ENCODE measurements at places on chromosomes 7 and 10. TPM values are rescaled to one million over a fixed set of nuclear protein-coding genes. Genes with fewer than 3 reads are reported as not detected.

- no peaks in the 10 kb centered on the region for H3K4me1 ChIP-seq
- no peaks in the 10 kb centered on the region for H3K36me3 ChIP-seq
- H3K27ac ChIP-seq = no peak overlapping the region
- DNase-seq = no peak
- H3K4me3 ChIP-seq = no peak overlapping the region
Observed at GRCh38 chr10:75495434-75496190, 64.2 kb downstream of the LRMDA start.

DNA sequence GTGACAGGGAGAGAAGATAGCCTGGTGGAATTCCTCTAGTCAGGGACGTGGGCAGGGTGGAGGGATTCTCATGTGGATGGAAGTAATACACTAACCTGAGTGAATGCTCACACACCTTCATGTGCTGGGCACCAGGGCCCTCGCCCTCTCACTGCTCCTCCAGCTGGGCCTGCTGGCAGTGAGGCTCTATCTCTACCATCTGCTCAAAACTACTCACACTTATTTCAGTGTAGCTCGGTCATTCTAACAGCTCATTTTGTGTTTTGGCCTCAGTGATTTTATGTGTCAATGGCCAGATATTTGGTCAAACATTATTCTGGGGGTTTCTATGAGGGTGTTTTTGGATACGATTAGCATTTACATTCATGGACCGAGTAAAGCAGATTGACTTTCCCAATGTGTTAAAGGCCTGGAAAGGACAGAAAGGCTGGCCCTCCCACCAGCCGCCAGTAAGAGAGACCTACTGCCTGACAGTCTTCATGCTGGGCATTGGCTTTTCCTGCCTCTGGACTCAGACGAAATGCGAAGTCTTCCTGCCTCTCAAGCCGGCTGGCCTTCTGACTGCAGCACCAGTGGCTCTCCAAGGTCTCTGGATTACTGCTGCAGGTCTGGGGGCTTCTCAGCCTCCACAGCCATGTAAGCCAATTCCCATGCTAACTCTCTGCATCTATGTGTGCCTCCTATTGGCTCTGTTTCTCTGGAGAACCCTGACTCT, 335.4 kb downstream of the CXCL12 start:
- H3K4me3 ChIP-seq = no peak overlapping the region
- no peak overlapping the region for H3K27ac ChIP-seq
- peaks cover 4% of the 10 kb centered on the region for H3K4me1 ChIP-seq
- peaks cover 37% of the 10 kb centered on the region for H3K27me3 ChIP-seq
- H3K36me3 ChIP-seq = no peaks in the 10 kb centered on the region
- DNase-seq = no peak

GRCh38 chr7:68414631-68415425, 1183.4 kb upstream of the AUTS2 start:
- no peak overlapping the region for H3K4me3 ChIP-seq
- H3K27me3 ChIP-seq = no peaks in the 10 kb centered on the region
- peaks cover 2% of the 10 kb centered on the region for H3K36me3 ChIP-seq
- DNase-seq = no peak

- no peak overlapping the region for H3K4me3 ChIP-seq
- H3K4me1 ChIP-seq = no peaks in the 10 kb centered on the region
- no peak for DNase-seq
- H3K36me3 ChIP-seq = no peaks in the 10 kb centered on the region
- peaks cover 7% of the 10 kb centered on the region for H3K27me3 ChIP-seq
Observed at GRCh38 chr7:78140109-78140508, 341.5 kb downstream of the PHTF2 start.

- no peaks in the 10 kb centered on the region for H3K4me1 ChIP-seq
- no peak for DNase-seq
- H3K36me3 ChIP-seq = no peaks in the 10 kb centered on the region
- no peak overlapping the region for H3K4me3 ChIP-seq
- no peaks in the 10 kb centered on the region for H3K27me3 ChIP-seq
Observed at GRCh38 chr10:71251319-71251718, 38.9 kb downstream of the UNC5B start.

- H3K36me3 ChIP-seq = no peaks in the 10 kb centered on the region
- H3K27ac ChIP-seq = no peak overlapping the region
- H3K4me1 ChIP-seq = peaks cover 11% of the 10 kb centered on the region
- H3K27me3 ChIP-seq = peaks cover 1% of the 10 kb centered on the region
- H3K4me3 ChIP-seq = no peak overlapping the region
- no peak for DNase-seq
Observed at GRCh38 chr10:26326851-26327250, 110.3 kb downstream of the GAD2 start.

- no peak overlapping the region for H3K27ac ChIP-seq
- no peaks in the 10 kb centered on the region for H3K36me3 ChIP-seq
- peaks cover 66% of the 10 kb centered on the region for H3K27me3 ChIP-seq
- DNase-seq = no peak
- H3K4me3 ChIP-seq = no peak overlapping the region
Observed at GRCh38 chr7:25870574-25870973, 281.4 kb upstream of the NFE2L3 start.

GRCh38 chr7:28755255-28755654, 202.9 kb downstream of the TRIL start:
- no peaks in the 10 kb centered on the region for H3K27me3 ChIP-seq
- DNase-seq = no peak
- H3K36me3 ChIP-seq = no peaks in the 10 kb centered on the region
- no peak overlapping the region for H3K4me3 ChIP-seq

DNA sequence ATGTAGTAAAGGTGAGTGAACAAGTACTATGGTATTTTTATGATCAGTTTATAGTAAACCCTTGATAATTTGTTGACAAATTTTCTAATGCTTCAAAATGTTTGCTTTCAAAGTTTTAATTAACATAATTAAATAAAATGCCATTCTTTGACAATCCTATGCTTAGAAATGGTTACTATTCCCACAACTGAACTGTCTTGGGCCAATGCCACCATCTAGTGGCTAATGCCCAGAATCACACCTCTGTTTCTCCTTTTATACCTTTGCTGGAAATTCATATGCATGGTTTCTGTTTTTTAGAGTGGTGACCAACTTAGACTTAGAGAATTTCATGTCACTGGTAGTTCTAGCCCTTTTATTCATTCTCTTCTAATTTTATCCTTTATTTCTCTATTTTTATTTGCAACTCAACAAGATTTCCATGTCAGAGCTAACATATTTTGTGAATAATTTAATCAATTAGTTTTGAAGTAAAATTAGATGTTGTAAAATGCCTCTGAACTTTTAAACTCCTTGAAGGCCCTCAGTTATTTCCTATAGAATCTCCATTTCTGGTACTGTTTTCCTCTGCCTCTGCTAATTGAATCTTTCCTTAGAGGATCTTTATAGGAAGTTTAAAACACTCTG, 31.1 kb downstream of the PCGF5 start:
- no peaks in the 10 kb centered on the region for H3K27me3 ChIP-seq
- no peak overlapping the region for H3K27ac ChIP-seq
- H3K36me3 ChIP-seq = peaks cover 8% of the 10 kb centered on the region
- H3K4me1 ChIP-seq = no peaks in the 10 kb centered on the region

- no peaks in the 10 kb centered on the region for H3K4me1 ChIP-seq
- no peak overlapping the region for H3K27ac ChIP-seq
- no peak for DNase-seq
- no peak overlapping the region for H3K4me3 ChIP-seq
Observed at GRCh38 chr7:121774563-121774962, 98.4 kb upstream of the PTPRZ1 start.

DNA sequence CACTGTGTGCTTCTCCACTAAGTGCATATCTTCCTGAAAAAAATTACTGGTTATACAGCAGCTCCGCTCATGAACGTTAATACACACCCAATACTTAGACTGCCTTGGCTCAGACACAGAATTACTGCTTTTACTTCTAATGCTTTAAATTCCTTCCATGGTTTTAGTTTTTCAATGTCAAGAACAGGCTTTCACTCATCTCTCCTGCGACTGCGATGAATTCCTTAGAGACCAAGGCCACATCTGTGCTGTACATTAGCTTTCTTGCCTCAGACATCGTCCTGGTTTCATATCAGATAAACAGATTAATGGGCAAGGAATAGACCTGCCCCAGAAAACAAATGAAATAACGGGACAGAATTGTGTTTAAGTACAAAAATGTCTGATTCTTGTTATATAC, 120.2 kb downstream of the CYP26A1 start:
- peaks cover 10% of the 10 kb centered on the region for H3K27me3 ChIP-seq
- DNase-seq = no peak
- H3K27ac ChIP-seq = no peak overlapping the region

- DNase-seq = no peak
- no peak overlapping the region for H3K27ac ChIP-seq
- H3K4me1 ChIP-seq = no peaks in the 10 kb centered on the region
- no peaks in the 10 kb centered on the region for H3K36me3 ChIP-seq
- H3K4me3 ChIP-seq = no peak overlapping the region
Observed at GRCh38 chr7:80362677-80363076, 149.2 kb downstream of the GNAT3 start.

- H3K36me3 ChIP-seq = peaks cover 21% of the 10 kb centered on the region
- H3K27me3 ChIP-seq = no peaks in the 10 kb centered on the region
- H3K27ac ChIP-seq = no peak overlapping the region
- no peak for DNase-seq
- H3K4me1 ChIP-seq = peaks cover 10% of the 10 kb centered on the region
Observed at GRCh38 chr10:14904316-14904732, 25.7 kb downstream of the SUV39H2 start.

- peaks cover 2% of the 10 kb centered on the region for H3K36me3 ChIP-seq
- DNase-seq = no peak
- H3K4me3 ChIP-seq = peak overlapping the region; percentile 5
- peaks cover 34% of the 10 kb centered on the region for H3K4me1 ChIP-seq
Observed at GRCh38 chr10:45558425-45558824, 114.1 kb downstream of the ZFAND4 start.

DNA sequence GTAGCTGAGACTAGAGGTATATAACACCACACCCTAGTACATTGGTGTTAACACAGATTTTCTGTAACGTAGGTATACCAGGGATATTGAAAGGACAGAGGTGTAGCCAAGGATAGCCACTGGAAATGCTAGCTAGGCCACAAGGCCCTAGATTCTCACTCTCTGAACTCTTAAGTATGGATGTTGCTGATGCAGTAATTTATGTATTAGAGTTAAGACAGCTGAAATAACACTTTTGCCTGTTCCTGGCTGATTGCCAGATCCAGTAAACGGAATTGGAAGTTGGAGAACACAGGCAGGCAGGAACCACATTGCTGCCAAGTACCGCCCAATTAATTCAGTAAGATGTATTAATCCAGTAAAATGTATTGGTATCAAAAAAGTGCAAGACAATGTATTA, 1.8 kb downstream of the CALU start:
- H3K4me3 ChIP-seq = peak overlapping the region; percentile 19
- no peak for DNase-seq
- no peaks in the 10 kb centered on the region for H3K27me3 ChIP-seq
- peaks cover 6% of the 10 kb centered on the region for H3K36me3 ChIP-seq
- H3K4me1 ChIP-seq = peaks cover 52% of the 10 kb centered on the region
- H3K27ac ChIP-seq = no peak overlapping the region

DNA sequence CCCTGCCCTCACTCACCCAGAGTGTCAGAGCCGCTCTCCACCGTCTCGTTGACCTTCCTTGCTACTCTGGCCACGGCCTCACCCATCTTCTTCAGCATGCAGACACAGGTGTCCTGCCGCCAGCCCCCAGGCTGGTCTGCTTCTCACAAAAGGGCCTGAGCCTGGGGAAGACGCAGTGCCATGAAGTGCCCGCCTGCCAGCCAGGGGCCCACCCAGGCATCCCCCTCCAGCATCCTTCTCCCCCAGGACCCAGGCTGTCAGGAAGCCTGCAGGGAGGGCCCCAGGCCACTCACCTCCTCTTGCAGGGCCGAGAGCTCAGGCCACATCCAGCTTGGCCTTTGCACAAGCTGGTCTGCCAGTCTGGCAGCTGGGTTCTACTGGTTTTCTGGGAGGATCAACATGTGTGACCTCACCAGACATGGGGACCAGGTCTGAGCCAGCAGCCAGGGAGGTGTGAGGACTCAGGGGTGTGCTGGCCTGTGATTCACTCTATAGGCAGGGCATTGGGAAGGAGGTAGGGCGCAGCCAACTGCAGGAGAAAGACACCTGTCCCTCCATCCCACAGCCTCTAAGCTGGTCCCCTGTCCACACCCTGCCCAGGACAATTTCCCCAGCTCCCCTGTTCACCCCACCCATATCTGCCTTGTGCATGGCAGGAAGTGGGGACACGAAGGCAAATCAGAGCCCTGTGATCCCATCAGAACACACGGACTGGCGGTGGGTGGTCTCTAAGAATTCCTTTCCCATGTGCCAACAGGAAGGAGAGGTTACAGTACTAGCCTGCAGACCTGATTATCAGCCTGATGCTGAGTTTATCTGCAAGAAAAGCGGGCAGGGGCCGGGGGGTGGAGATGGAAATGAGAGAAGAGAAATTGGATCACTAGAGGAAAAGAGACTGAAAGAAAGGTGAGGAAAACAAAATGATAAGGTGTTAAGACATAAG, 5.7 kb downstream of the LRRC20 start:
- H3K36me3 ChIP-seq = no peaks in the 10 kb centered on the region
- no peak overlapping the region for H3K27ac ChIP-seq
- peaks cover 16% of the 10 kb centered on the region for H3K4me1 ChIP-seq
- H3K4me3 ChIP-seq = no peak overlapping the region
- DNase-seq = no peak

GRCh38 chr10:102702742-102703141, 11.5 kb downstream of the ARL3 start:
- no peak overlapping the region for H3K27ac ChIP-seq
- no peak overlapping the region for H3K4me3 ChIP-seq
- no peak for DNase-seq
- H3K4me1 ChIP-seq = peaks cover 22% of the 10 kb centered on the region
- no peaks in the 10 kb centered on the region for H3K27me3 ChIP-seq
- peaks cover 6% of the 10 kb centered on the region for H3K36me3 ChIP-seq

Gene FAM24B
- total RNA-seq = 42.2 TPM

Gene HMX2
- total RNA-seq = 0.58 TPM

Gene RFC2
- total RNA-seq = 62.9 TPM

Gene ADAM22
- 2.5 TPM for total RNA-seq

Gene NAMPT
- total RNA-seq = 819 TPM

Gene TMEM213
- total RNA-seq = 0.39 TPM

Gene CDH23
- total RNA-seq = 1.1 TPM

Gene ACHE
- total RNA-seq = 0.41 TPM

Gene PIP4K2A
- total RNA-seq = 138 TPM
